NCI-H1092 treated with DMSO at 0.1 percent for 48 hours (cell line): ENCODE measurements at places on chromosomes 5 and 9.

- DNase-seq: no peak
These were observed 105.1 kb upstream of the SLC25A48 start for GRCh38 chr5:135729321-135729786.

DNA sequence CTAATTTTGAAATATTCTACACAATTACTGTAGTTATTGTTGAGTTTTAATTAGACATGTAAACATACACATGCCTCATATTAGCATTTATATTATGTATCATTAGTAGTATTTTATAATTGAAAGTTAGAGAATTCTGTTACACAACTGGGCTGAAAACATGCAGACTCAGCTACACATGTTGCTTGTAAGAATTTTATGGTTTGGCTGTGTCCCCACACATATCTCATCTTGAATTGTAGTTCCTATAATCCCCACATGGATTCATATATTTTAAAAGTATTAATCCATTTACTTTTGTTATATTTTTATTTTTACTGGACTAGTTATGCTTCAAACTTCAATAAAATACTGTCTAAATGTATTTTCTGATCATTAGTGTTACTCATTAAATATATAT is 2075.3 kb upstream of the C9orf72 start:
- no peak for DNase-seq

GRCh38 chr5:32222723-32223470 is 48.8 kb upstream of the GOLPH3 start:
- no peak for DNase-seq

DNA sequence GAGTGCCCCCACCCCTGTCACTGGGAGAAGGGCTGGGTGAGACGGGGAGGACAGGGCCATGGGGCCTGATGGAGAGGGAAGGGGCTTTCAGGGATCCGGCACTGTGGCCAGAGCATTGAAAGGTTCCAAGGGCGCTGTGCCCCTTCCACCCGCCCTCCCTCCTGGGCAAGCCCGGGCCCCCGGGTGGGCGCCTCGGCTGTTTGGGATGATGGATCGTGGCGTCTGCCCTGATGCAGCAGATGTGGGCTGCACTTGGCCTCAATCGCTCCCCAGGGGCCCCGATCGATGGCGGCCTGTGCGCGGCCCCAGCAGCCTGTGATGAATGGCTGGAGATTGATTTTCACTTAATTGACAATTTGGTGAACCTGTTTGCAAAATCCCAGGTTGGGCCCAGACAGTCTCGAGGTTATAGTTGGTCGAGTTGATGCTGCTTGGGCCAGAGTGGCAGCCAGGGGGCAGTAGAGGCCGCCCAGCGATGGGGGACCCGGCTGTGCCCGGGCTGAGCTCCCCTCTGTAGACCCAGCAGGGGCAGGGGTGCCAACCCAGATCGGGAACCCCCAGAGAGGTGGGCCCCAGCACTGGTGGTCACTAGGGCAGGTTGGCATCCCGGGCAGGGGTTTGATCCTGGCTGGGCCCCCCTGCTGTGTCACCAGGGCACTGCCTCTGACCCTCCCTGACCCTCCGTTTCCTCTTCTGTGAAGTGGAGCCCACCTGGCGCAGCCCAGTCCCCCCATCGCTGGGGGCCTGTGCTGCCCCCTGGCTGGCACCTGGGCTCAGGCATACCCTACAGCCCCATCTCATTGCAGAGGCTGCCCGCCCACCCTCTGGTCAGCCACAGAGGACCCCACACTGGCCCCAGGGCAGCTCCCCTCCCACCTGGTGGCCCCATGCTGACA is 34.7 kb downstream of the LHX3 start:
- DNase-seq: no peak

DNA sequence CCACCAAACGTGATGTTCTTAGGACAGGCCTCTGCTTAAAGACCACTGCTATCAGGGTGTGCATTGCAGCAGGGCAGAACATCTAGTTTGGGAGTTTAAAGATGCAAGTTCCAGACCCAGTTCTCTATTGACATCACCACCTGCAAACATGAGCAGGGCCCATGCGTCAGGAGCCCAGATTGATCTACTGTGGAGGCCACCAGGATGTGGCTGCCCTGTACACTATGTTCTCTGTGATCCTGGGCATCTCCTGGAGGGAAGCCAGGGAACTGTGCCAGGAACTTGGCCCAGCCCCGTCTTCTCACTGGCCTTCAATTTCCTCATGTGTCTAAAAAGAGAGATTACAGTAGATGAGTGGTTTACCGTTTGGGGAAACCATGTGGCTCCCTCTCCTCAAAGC is 87.1 kb downstream of the PDE6A start:
- no peak for DNase-seq

GRCh38 chr5:76365561-76365960 is 37.5 kb upstream of the IQGAP2 start:
- no peak for DNase-seq

DNA sequence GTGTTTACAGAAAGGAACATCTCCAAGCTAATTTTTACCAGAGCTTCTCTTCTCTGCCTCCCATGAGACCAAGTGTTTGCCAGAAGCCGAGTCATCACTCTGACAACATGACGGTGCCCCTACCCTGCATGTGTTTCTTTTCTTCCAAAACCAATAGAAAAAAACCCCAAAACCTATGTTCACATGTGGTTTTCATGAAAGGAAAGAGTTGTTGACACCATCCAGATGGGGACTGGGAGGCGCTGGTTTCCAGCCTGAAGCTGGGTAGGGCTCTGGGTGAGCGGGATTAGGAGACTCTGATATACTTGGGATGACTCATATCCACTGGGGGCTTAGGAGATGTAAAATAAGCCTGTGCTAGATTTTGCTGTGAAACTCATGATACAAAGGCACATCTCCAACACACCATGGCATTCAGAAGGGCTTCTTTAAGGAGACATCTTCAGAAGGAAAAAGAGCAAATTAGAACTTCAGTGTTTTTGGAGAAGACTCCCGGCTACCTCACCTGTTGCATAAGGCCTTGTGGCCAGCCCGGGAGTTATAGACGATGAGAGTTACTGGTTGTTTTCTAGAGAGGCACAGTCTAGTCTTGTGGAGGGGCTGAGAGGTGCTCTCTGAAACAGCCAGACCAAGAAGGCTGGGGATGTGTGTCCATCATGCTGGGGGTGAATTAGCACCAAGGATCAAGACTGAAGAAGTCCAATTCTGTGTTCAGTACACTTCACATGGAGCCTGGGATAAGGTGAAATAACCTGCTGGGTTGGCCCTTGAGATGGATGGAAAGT is 108.9 kb upstream of the LHFPL2 start:
- DNase-seq: no peak

- peak; percentile 76 for DNase-seq
These were observed 268.0 kb upstream of the MVB12B start for GRCh38 chr9:126058591-126058990.

DNA sequence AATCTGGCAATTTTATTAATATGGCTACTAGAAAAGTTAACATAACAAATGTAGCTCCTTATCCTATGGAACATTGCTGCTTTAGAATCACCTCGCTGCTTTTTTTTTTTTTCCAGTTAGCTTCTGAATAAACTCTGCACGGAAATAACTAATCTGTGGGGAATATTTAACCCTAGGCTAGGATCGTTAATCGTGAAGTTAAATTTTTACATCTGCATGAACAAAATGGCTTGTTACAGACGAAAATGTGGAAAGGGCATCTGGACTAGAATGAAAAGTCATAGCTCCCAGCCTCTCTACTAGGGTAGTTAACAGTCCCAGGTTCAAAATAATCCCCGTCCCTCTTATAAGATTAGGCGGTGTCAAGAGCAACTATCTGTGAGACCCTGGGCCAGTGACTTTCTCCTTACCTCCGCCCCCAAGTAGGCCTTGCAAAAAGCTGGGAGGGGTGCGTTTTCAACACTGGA is 470 bp upstream of the SLC22A5 start:
- DNase-seq: peak; percentile 46

DNA sequence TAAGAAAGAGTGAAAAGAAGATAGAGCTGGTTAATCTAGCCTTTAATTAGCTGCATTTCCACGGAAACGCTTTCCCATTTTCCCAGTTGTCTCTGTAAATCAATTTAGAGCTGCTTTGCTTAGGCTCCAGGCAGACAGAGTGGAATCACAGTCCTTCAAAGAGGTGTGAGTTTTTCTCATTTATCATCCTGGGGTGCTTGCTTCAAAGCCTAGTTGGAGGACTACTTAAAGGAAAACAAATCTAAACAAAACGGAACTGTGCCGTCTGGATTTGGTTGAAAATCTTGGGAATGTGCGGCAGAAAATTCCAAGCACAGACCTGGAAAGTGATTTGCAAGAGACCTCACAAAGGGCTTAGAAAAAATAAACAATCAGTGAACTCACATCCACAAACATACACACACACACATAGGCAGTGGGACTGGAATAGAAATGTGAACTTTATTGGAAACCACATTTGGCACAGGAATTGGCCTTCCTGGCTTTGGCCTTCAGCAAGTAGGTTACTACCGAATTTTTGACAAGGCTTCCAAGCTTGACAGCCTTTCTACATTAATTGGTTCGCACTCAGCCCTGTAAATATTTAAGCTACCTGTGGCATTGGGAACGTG is 235.2 kb upstream of the SLC24A2 start:
- DNase-seq: no peak

DNA sequence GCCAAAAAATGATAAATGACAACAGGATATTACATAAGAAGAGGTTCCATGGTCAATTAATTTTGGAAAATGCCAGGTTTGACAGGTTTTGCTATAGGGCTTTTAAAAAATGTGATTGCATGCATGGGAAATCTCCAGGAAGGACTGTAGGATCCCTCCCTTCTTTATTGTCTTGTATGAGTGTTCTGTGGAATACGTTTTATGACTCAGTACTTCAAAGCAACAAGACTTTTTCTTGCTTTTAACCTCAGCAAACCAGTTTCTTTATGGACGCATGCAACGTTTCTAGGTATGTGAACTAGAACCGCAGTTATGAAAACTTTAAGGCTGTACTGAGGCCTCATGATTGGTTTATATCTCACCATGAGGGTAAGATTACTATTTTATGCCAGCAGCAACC is 76.6 kb upstream of the NTRK2 start:
- no peak for DNase-seq

GRCh38 chr5:145280214-145280613 is 554.9 kb downstream of the PRELID2 start:
- no peak for DNase-seq

DNA sequence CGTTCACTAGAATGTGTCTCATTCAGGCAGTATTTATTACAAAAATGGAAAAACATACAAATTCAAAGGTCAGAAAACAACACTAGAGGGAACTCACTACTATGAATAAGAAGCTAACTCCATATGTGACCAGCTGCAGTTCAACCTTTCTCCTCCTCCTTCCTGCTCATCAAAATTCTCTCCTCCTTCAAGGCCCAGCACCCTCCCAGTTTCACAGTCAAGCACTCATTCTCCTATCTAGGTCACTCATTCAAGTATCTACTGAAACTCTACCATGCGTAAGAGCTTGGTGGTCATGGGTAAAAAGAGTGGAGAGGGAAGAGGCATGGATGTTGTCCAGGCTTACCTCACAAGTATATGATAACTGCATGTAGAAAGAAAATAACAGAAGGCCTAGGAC is 27.7 kb downstream of the ECPAS start:
- no peak for DNase-seq

GRCh38 chr5:112570708-112571444 is 151.8 kb upstream of the EPB41L4A start:
- DNase-seq: no peak

GRCh38 chr9:70902692-70903131 is 218.7 kb downstream of the TRPM3 start:
- no peak for DNase-seq

DNA sequence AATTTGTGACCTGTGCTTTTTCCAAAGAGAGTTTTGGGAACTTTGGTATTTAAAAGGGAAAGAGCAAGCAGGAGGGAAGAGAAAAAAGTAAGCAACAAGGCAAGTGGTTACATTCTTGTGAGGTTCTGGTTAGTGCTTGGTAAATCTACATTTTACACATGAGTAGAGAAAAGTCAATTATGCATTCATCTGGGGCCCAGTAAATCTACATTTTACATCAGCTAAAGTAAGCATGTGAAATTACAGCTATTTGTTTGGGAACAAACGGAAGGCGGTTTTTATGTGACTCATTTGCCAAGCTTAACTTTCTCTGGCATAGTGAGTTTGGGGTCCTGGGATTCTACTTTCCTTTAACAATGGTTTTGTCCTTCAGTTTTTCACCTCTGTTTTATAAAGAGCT is 102.2 kb downstream of the SNX18 start:
- no peak for DNase-seq

DNA sequence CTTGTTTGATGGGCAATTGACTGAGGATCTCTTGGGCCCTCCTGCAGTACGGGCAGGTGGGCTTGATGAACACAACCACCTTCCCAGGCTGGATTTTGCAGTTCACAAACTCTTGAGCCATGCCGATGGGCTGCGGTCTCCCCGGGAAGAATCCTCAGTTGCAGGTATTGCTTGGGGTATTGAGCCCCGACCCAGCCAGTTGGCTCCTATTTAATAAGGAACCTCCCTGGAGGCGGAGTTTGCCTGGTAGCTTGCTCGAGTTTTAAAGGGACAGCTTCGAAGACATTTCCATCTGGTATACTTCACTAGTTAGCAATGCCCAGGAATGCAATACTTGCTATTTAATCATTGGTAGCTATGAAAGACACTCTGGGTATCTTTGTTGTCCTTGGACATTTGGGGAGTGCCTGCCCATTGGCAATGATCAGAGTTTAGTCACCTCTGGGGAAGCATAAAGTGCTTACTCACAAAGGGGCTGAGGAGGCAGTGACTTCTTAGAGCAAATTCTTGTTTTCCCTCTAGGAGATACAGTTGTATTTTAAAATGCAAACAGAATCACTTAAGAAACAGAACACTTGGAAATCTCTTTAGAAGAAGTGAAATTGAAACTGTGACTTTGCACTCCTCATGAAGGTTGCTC is at the start of gene GLRX:
Gene GLRX, minus strand, starts transcription at position 185 of the 640 bp plus-strand sequence. Its CDS starts 64 bp downstream, at position 121.
- DNase-seq: peak; percentile 3

- no peak for DNase-seq
These were observed 13.6 kb downstream of the GGTA1 start for GRCh38 chr9:121486043-121486442.

DNA sequence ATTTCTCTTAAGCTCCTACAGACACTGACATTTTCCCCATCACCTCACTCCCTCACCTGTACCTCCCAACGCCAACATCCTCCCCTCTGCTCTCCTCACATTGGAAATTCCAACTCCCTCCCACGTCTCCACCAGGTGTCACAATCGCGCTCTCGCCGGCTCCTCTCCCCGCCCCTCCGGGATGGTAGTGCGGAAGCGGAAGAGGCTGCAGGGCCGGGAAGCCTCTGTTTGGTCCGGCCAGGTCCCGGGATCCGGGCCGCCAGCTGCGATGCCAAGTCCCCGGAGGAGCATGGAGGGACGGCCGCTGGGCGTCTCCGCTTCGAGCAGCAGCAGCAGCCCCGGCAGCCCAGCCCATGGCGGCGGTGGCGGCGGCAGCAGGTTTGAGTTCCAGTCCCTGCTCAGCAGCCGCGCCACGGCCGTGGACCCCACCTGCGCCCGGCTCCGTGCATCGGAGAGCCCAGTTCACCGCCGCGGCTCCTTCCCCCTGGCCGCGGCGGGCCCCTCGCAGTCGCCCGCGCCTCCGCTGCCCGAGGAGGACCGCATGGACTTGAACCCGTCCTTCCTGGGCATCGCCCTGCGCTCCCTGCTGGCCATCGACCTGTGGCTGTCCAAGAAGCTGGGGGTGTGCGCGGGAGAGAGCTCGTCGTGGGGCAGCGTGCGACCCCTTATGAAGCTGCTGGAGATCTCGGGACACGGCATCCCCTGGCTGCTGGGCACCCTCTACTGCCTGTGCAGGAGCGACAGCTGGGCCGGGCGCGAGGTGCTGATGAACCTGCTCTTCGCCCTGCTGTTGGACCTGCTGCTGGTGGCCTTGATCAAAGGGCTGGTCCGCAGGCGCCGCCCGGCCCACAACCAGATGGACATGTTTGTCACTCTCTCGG is at the start of gene PLPP6:
Gene PLPP6, plus strand, starts transcription at position 187 of the 881 bp plus-strand sequence. Its CDS starts 82 bp downstream, at position 269.
- peak; percentile 93 for DNase-seq
